T-cell (primary cell): ENCODE measurements at places on chromosomes 13 and 19.

DNA sequence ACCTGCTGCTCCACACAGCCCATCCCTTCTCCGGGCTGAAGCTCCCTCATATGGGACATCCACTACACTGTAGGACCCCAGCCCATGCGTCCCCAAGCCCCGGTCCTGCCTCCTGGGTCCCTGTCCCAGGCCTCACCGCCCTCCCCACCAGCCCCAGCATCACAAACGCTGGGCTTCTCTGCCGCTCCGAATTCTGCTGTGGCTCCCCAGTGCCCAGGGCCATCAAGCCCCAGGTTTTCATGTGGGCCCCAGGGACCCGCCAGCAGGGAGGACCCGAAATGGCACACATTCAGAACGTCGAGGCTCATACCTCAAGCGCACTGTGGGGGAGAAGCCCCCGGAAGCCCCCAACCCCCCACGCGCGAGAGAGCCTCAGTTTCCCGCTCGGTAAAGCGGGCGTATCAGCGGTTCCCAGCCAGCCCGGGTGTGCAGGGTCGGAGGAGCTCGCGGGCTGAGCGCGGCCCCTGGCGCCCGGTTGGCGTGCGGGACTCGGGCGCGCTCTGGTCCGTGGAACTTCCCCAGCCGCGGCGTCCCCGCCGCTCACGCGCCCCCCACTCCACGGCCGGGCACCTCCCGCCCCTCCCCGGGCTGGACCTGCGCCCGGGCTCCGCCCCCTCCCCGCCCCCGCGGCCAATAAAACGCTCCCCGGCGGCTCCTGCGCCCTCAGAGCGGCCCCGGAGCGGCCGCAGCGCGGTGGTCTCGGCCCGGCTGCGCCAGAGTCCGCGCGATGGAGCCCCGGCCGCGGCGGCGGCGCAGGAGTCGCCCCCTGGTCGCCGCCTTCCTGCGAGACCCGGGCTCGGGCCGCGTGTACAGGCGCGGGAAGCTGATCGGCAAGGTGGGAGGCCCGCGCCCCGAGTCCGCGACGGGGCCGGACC, at the start of gene PLK5:
TSS of gene PLK5 (plus strand) at position 666 of the 875 bp plus-strand sequence. CDS start 2,920 bp downstream, outside the sequence.
- no peak for DNase-seq

DNA sequence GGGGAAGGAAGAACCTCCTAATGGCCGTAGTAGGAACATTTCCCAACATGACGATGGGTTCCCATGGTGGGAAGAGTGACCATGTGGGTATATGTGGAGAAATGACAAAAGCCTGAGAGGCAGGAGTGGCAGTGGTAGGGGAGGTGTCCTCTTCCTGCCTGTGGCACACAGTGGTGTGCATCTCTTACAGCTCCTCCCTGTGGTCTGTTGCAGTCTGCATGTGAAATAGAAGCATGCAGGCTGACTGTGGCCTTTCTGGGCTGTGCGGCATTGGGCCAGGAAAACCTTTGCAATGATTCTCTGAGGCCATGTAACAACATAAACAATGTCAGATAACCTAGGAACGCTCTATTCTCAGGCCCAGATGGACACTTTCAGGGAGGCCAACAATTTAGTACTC, 84.0 kb downstream of the LACC1 start:
- no peak for DNase-seq

DNA sequence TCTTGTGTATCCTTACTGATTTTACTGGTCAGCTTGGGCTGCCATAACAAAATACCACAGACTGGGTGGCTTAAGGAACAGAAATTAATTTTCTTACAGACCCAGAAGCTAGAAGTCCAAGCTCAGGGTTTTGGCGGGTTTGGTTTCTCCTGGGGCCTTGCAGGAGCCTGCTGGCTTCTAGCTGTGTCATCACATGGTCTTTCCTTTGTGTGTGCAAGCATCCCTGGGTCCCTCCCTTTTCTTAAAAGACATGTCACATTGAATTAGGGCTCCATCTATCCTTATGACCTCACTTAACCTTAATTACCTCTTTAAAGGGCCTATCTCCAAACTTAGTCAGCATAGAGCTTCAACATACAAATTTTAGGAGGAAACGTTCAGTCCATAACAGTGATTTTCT, 23.4 kb downstream of the UBAC2 start:
- DNase-seq = no peak

- no peak for DNase-seq
These were observed 28.7 kb downstream of the CAPN12 start for GRCh38 chr19:38715555-38715954.

DNA sequence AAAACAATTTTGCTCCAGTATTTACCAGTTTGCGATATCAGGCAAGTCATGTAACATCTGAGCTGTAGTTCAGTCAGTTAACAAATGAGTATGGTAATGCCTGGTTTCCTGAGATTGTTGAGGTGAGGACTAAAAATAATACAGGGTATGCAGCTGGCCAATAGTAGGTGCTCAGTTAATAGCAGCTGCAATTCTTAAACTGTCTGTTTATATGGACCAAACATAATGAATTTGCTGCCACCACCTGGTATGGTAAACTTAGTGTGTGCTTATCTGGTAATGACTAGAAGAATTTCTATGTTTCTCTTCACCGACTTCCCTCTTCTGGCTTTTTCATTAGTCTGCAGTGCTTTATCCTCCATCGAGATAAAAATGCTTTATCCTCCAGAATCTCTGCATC, 9.1 kb downstream of the ZMYM2 start:
- DNase-seq = no peak

GRCh38 chr13:33230178-33230881, 55.2 kb downstream of the STARD13 start:
- no peak for DNase-seq
